ENCODE measurements at places on chromosomes 13 and 19. TPM values are rescaled to one million over a fixed set of nuclear protein-coding genes. Genes with fewer than 3 reads are reported as not detected.

The ACTMAP gene
- 0.44 TPM for total RNA-seq

The LGALS14 gene
- total RNA-seq: not detected

The ZNF266 gene
- total RNA-seq: 8.5 TPM

The AMER2 gene
- total RNA-seq: not detected

The GJB6 gene
- total RNA-seq: not detected

The IGFL1 gene
- total RNA-seq: not detected
